ENCODE measurements at places on chromosomes 7 and 10.

- peak; percentile 10 for DNase-seq
These were observed 205.3 kb downstream of the HTR7 start for GRCh38 chr10:90652519-90652918.

GRCh38 chr10:119640875-119641526 is 10.2 kb upstream of the BAG3 start:
- DNase-seq = no peak

GRCh38 chr7:135710417-135711138 is 17.4 kb downstream of the SLC13A4 start:
- DNase-seq = no peak

- DNase-seq = no peak
These were observed 92.4 kb upstream of the TMEM72 start for GRCh38 chr10:44818701-44819127.

- DNase-seq = no peak
These were observed 132.2 kb downstream of the BBS9 start for GRCh38 chr7:33261585-33261984.

DNA sequence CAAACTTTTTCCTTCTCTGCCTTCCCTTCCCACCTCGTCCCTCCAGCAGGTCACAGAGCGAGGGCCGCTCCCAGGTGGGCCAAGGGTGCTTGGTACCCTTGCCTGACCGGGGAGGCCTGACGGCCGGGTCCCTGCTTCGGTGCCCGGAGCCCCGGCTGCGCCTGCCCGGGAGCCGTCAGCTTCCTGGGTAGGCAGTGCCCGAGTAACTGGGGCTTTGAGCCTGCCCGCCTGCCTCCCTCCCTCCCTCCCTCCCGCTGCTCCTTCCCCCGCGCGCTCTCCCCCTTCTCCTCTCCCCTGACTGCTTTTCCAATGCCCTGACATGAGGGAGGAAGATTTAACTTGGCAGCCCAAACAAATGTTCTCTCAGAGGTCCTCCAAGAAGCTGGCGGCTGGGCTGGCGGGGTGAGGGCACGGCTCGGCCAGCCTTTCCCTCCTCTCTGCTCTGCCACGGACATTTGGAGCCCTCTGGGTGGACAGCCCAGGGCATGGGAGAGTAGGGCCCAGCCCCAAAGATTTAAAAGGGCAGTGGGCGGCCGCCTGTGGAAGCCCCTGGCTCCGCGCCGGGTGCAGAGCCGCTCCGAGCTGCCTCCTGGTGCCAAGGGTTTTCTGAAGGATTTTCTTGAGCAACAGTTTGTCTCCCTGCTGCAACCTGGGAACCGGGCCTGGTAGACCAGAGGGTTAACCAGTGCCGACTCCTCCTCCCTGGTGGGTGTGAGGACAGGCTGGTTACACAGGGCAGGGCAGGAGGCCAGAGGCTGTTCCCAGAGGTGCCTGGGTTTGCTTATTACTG is 2.0 kb downstream of the ZMIZ1 start:
- peak; percentile 69 for DNase-seq

DNA sequence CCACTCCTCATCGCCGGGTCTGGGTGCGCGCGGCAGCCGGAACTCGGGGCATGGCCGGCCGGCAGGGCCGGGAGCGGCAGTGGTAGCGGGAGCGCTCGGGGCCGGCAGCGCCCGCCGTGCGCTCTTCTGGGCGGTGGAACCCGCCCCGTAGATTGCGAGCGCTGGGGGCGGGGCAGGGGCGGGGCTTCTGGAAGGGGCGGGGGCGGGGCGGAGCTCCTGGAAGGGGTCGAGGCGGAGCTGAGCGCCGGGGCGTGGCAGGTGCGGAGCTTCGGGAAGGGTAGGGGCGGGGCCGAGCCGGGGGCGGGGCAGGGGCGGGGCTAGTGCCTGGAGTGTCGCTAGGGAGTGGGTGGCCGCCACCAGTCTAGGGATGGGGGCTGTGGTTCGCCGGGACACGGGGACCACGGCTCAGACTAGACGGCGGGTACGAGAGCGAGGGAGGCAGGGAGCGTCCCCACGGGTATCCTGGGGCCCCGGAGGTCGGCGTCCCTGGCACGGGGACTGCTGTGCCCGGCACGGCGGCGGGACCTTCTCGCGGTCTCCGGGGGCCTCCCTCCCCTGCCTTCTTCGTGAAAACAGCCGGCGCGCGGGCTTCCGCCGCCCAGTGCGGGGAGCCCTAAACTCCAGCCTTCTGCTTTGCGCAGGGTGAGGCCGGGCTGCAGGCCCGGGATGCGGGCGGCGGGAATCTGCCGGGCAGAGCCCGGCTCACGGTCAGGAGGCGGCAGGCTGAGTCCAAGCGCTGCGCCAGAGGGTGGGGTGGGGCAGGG is at the start of gene STK32C:
TSS of gene STK32C (minus strand) at position 128 of the 764 bp plus-strand sequence. CDS start at position 11, 117 bp downstream.
- peak; percentile 72 for DNase-seq

DNA sequence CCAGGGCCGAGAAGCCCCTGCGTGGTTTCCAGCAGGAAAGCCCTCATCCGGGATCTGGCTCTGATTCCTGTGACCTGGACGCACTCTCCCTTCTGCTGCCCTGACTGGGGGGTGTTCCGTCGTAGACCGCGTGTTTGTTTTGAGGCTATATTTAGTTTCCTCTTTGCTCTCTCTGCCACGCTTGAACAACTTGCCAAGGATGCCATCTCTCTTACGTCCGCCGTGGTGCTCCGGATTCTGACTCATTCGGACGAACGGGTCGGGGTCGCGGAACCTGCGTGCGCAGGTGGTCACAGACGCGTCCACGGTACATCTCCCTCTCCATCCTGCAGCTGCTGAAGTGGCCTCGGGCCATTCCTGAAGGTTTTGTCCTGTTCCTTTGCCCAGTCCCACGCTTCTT is 10.4 kb upstream of the SORCS3 start:
- DNase-seq = no peak

- no peak for DNase-seq
These were observed 217.0 kb upstream of the STEAP4 start for GRCh38 chr7:88523645-88524044.

DNA sequence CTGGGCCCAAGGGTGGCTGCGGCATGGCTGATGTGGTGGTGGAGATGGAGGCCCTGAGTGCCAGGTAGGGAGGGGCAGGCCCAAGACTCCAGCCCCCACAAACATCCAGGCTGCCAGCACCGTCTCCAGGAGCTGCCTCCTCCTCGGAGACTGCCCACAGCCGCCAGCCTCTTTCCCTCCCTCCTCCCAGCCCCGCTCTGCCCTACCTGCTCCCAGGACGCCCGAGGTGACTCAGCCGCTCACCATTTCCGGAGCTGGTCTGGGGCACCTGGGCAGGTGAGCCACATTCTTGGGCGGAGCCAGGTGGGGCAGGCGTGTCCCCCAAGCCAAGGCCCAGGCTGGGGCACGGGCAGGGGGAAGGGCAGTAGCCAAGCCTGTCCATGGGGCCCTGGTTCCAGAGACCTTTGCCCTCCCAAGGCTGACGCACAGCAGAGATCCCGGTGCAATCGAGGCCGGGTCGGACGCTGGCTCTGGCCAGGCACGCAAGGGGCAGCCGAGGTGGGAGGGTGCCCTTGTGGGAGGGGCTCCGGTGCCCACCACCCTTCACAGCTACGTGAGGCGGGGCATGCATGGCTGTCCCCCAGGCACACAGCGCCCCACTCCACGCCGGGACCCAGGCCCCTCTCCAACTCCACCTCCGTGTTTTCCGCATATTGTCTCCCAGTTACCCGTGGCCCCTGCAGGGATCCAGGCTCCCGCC is 8.8 kb downstream of the ADAP1 start:
- DNase-seq = no peak

DNA sequence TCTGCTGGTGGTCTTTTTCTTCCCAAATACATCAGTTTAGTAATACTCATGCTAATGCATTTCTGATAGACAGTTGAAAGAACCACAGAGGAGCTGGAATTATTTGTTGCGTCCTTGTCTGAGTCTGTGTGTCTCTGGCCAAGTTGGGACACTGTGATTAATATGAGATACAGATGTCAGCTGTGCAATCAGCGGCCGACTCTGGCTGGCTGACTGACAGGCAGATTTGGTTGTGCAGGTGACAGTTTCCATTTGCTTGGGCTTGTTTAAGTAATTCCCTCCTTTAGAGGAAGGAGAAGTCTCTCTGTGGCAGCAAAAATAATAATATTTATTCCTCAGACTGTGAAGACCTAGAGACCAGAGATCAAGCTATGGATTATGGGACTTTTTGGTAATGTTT is 176.2 kb upstream of the CHRM2 start:
- no peak for DNase-seq

GRCh38 chr7:139358541-139359365 is 941 bp upstream of the LUC7L2 start:
- peak; percentile 47 for DNase-seq

GRCh38 chr7:75945297-75946168 is 30.6 kb downstream of the POR start:
- no peak for DNase-seq

All from endothelial cell of umbilical vein (primary cell).